ENCODE measurements at places on chromosomes 2 and 18. TPM values are rescaled to one million over a fixed set of nuclear protein-coding genes. Genes with fewer than 3 reads are reported as not detected.

Gene GKN2
- not detected for total RNA-seq

Gene NOSTRIN
- not detected for total RNA-seq

DNA sequence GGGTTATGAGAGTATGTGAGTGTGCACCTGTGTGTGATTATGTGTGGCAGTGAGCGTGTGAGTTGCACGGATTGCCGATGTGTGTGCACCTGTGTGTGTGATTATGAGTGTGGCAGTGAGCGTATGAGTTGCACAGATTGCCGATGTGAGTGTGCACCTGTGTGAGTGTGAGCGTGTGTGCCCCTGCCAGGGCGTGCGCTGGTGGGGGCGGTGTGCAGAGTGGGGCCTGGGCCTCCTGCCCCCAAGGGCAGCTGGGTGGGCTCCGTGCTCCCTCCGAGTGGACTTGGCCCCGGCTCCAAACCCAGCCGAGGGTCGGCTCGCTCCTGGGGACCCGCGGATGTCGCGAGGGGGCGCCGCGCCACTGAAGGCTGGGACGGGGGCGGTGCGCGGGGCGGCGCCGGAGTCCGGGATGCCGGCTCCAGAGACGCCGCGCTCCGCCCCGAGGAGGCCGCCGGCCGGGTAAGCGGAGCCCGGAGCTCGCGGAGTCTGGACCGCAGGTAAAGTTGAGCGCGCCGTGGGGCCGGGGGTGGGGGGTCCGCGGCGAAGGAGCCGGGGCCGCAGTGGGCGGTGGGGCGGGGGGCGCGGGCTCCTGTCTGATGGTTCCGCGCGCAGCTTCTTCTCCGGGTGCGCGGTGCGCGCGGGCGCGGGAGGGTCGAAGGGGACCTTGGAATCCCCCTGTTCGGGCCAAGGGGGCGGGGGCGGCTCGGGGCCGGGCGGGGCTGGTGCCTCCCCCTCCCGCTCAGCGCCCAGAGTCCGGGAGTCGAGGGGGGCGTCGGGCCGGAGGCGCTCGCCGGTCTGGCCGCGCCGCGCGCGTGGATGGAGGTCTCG is at the start of gene KCNG2:
TSS of gene KCNG2 (plus strand) at position 421 of the 828 bp plus-strand sequence. CDS start 65,730 bp downstream, outside the sequence.
- no peak for DNase-seq

Gene ANKRD30BL
- not detected for total RNA-seq

- no peak for DNase-seq
Measured at GRCh38 chr18:63936932-63937393, 12.1 kb upstream of the HMSD start.

DNA sequence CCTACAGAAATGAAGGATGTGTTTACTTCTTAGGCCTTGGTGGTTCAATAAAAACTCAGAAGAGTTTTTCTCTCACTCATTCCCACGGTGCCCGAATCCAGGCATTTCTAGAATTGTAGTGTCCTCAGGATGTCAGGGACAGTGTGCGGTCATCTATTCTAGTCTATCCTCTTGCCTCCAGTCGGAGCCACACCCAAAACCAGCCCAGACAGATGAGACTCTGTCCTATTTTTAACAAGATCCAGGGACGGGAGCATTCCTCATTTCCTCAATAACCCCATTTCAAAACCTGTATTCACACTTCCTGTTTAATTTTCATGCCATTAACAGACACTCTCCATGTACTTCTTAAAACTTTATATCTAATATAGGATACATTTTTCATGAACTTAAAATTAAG is 11.6 kb upstream of the RBMS1 start:
- no peak for DNase-seq

DNA sequence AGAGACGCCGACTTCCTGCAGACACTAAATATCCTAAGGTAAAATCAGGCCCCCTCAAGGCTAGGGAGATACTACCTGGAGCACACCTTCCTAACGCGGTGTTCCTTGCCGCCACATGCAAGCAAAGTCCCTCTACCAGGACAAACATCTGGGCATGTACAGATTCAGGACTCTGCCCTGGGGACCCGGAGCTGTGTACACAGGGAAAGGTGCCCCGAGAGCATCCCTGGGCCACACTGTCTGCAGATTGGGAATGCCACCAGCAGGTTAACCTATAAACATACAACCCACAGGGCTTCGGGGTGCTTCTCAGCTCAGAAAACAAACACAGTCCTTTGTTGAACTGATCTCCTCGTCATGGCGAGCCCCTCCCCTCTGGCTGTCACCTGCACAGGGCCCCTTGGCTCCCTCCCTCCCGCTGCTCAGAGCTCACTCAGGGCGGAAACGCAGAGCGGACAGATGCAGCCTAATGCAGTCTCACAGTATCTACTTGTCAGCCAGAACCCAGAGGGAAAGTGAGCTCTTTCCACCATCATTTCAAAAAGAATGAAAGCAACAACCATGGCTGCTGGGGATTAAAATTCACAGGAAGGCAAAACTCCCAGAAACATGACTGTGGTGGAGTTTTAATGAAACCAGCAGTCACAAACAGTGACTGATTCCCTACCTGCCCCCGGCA is 218.8 kb downstream of the HDAC4 start:
- DNase-seq = peak; percentile 71

- no peak for DNase-seq
Measured at GRCh38 chr2:206555721-206556120, 86.6 kb upstream of the FAM237A start.

DNA sequence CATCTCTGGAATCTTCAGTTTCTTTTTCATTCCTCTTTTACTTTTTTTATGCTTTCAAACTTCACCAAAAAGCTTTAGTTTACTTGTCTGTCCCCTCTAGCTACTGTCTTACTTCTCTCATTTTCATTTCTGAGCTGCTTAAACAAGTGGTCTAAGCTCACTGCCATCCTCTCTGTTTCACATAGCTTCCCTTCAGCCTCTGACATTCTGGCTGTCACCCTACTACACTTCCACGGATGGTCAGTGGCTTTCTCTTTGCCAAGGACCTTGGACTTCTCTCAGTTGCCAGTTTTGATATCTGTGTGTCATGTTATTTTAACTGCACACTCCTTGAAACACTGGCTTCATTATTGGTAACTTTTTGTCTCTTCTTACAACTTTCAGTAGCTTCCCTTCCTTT is 176.1 kb downstream of the IKZF2 start:
- DNase-seq = no peak
